Tibial nerve (tissue), 4 donors: ENCODE measurements at places on chromosomes 7 and 10. TPM values are rescaled to one million over a fixed set of nuclear protein-coding genes. Genes with fewer than 3 reads are reported as not detected.

DNA sequence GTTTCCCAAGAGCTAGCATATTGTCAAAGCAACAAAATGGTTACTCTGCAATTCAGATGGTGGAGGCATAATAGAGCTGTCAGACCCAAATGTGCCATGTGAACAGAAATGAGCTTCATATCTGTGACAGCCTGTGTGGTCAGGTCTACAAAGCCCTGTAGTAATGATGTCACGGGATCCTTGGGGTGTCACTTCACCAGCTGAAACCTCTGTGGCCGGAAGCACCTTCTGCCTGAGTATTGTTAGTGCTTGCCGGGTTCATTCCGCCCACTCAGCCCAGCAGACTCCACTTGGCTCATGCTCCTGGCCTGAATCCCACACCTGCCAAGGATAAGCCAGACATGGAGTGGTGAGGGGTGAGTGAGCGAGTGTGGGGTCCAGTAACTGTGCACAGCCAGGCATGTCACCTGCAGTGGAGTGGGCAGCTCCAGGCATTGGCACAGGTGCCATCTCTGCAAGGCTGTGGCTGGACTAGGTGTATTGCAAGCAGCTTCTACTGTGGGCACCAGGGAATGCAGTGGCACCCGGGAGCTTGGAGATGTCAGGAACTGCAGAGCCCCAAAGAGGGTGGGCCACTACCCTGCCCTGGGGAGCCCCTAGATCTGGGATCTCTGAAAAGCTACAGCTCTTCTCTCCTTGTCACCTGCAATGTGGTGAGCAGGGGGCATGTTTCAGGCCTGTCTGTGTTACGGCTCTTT is 341.9 kb upstream of the CHRM2 start:
- H3K4me1 ChIP-seq: no peaks in the 10 kb centered on the region
- no peaks in the 10 kb centered on the region for H3K27me3 ChIP-seq
- H3K36me3 ChIP-seq: no peaks in the 10 kb centered on the region

- no peaks in the 10 kb centered on the region for H3K36me3 ChIP-seq
- no peaks in the 10 kb centered on the region for H3K27me3 ChIP-seq
- no peak overlapping the region for H3K4me3 ChIP-seq
- no peak for DNase-seq
- H3K4me1 ChIP-seq: no peaks in the 10 kb centered on the region
These were observed 153.2 kb downstream of the MAD1L1 start for GRCh38 chr7:2079332-2080059.

- H3K27ac ChIP-seq: no peak overlapping the region
- H3K4me1 ChIP-seq: no peaks in the 10 kb centered on the region
- H3K36me3 ChIP-seq: peaks cover 6% of the 10 kb centered on the region
- no peaks in the 10 kb centered on the region for H3K27me3 ChIP-seq
- no peak for DNase-seq
- no peak overlapping the region for H3K4me3 ChIP-seq
These were observed 85.5 kb downstream of the TAF3 start for GRCh38 chr10:7903851-7904250.

The CALML5 gene
- not detected for total RNA-seq

GRCh38 chr10:96460316-96460715 is 53.4 kb downstream of the TLL2 start:
- no peak overlapping the region for H3K27ac ChIP-seq
- no peaks in the 10 kb centered on the region for H3K36me3 ChIP-seq
- H3K4me3 ChIP-seq: no peak overlapping the region

- DNase-seq: no peak
- no peak overlapping the region for H3K4me3 ChIP-seq
- no peaks in the 10 kb centered on the region for H3K4me1 ChIP-seq
- H3K27me3 ChIP-seq: no peaks in the 10 kb centered on the region
These were observed 285.7 kb upstream of the GALNT17 start for GRCh38 chr7:70846208-70846607.

DNA sequence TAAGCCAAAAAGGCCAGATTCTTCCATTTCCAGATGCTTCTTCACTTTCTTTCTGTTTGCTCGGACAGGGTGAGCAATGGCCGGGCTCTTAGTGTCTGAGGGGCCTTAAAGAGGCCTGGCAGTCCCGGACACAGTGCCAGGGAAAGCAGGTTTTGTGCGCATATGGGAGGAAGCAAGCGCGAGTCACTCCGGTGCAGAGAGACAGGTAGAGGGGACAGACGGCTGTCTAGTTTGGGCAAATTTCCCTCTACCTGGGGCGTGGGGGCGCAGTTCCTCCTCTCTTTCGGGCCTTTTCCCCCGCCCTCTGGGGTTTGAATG is 4.7 kb downstream of the NEUROD6 start:
- peaks cover 37% of the 10 kb centered on the region for H3K27me3 ChIP-seq
- no peaks in the 10 kb centered on the region for H3K36me3 ChIP-seq
- no peak overlapping the region for H3K27ac ChIP-seq
- no peak for DNase-seq

DNA sequence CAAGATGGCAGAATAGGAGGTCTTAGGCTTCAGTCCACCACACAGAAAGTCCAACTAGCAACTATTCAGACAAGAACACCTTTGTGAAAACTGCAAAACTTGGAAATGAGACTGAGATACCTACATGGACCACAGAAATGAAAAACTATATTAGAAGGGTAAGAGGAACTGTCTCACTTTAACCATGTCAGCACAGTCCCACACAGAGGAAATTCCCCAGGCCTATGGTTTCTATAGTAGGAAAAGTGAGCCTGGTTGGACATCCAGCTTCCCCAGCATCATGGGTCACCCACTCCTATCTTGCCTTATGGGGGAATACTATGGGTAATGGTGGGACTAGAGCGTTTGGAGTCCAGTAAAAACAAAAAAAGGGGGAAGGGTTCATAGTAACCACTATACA is 38.8 kb upstream of the CDK6 start:
- no peak overlapping the region for H3K27ac ChIP-seq
- H3K4me1 ChIP-seq: no peaks in the 10 kb centered on the region
- no peaks in the 10 kb centered on the region for H3K27me3 ChIP-seq
- no peaks in the 10 kb centered on the region for H3K36me3 ChIP-seq
- DNase-seq: no peak

DNA sequence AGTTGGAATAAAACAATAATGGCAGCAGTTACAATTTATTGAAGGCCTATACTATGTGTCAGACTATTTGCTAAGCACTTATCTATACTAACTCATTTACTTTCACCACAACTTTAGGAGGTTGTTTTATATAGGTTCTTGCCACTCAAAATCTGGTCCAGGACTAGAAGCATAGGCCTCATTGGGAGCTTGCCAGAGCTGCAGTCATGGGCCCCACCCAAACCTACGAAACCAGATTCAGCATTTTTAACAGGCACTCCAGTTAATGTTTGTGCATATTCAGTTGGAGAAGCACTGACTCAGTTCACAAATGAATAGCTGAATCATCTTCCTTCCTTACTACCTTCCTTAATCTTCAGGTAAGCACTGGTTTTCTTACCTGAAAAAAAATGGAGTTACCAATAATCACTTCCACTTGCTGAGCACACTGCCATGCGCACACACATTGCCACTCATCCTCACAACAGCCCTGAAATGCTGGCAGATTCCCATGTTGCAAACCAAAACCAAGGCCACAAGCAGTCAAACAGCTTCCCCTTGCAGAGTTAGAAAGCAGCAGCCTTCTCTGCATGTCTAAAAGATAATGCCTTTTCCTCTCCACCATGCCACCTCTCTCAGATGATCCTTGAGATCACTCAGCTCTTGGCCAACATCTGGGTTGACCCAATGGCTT is 122.4 kb downstream of the SLC16A9 start:
- no peaks in the 10 kb centered on the region for H3K4me1 ChIP-seq
- H3K36me3 ChIP-seq: no peaks in the 10 kb centered on the region
- no peak overlapping the region for H3K4me3 ChIP-seq
- H3K27me3 ChIP-seq: no peaks in the 10 kb centered on the region
- no peak overlapping the region for H3K27ac ChIP-seq

- no peaks in the 10 kb centered on the region for H3K4me1 ChIP-seq
- H3K27ac ChIP-seq: no peak overlapping the region
- DNase-seq: no peak
- H3K27me3 ChIP-seq: no peaks in the 10 kb centered on the region
- H3K4me3 ChIP-seq: no peak overlapping the region
These were observed 105.7 kb downstream of the ATE1 start for GRCh38 chr10:121822180-121822579.

DNA sequence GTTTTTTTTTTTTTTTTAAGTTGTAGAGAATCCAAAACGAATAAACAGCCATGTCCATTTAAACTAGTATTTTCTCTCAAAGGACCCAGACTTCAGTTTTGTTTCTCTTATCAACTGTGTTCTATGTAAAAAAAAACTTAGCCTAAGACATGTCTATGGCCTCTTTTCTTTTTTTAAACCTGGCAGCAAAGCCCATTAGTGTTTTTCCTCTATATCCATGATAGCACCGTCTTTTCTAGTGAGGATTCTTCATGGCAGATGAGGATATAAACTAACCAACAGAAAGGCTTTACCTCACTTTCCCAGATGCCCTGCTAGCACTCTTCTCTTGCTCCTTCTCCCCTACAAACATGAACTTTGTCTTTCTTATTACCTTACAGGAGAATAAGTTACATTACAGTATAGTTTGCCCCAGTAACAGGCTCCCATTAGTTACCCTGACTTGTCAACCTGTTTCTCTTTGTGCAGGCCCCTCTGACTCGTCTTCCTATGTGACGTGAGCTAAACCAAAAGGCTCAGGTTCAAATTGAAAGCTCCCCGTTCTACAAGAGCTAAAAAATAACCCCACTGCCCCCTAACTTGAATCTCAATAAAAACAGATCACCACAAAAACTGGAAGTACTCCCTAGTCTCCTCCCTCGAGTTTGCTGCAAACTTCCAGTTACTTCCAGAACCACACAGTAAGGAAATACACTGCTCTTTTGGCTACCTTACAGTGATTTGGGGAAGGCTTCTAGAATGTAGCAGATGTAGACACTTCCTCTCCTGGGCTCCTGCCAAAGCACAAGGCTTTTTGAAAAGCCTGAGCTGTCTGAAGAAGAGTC is 20.1 kb downstream of the P4HA1 start:
- no peaks in the 10 kb centered on the region for H3K27me3 ChIP-seq
- peak overlapping the region; percentile 46 for H3K27ac ChIP-seq
- H3K36me3 ChIP-seq: peaks cover 2% of the 10 kb centered on the region
- peak; percentile 81 for DNase-seq
- no peaks in the 10 kb centered on the region for H3K4me1 ChIP-seq
- no peak overlapping the region for H3K4me3 ChIP-seq

The FFAR4 gene
- 0.39 TPM for total RNA-seq

DNA sequence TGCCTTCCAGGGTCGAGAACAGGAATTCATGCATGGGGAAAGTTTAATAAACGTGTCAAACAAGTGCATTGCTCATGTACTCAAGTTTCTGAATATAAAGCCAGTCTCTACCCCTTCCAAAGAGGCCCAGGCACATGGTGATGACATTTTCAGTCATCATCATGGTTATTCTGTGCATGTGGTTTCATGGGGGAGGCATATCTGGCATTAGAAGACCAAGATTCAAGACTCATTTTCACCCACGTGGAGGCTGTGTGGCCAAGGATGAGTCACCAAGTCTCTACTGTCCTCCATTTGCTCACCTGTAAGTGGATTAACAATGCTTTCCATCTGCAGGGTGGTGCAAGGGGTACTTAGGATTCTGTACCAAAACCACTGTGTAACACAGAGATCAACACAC is 34.0 kb upstream of the CNPY1 start:
- H3K27ac ChIP-seq: no peak overlapping the region
- no peak for DNase-seq
- no peaks in the 10 kb centered on the region for H3K27me3 ChIP-seq
- H3K4me3 ChIP-seq: no peak overlapping the region
- no peaks in the 10 kb centered on the region for H3K36me3 ChIP-seq

GRCh38 chr10:4688601-4689000 is 137.4 kb upstream of the AKR1E2 start:
- no peak for DNase-seq
- H3K36me3 ChIP-seq: no peaks in the 10 kb centered on the region
- no peak overlapping the region for H3K27ac ChIP-seq
- H3K27me3 ChIP-seq: no peaks in the 10 kb centered on the region
- no peaks in the 10 kb centered on the region for H3K4me1 ChIP-seq
- no peak overlapping the region for H3K4me3 ChIP-seq
